ENCODE measurements at places on chromosomes 2 and 18. TPM values are rescaled to one million over a fixed set of nuclear protein-coding genes. Genes with fewer than 3 reads are reported as not detected.

SERPINB13 gene
- total RNA-seq, result not detected

ORMDL1 gene
- total RNA-seq, result 88.4 TPM

CHRNG gene
- not detected for total RNA-seq

DNER gene
- not detected for total RNA-seq

FEV gene
- not detected for total RNA-seq

KCNJ3 gene
- total RNA-seq, result not detected

STK17B gene
- total RNA-seq, result 130 TPM

PPP1R1C gene
- total RNA-seq, result not detected

SERPINB11 gene
- total RNA-seq, result not detected

TNFAIP6 gene
- not detected for total RNA-seq

CCDC121 gene
- total RNA-seq, result 0.20 TPM

RAB27B gene
- 0.15 TPM for total RNA-seq

PDE1A gene
- total RNA-seq, result not detected

SCN7A gene
- not detected for total RNA-seq

GALNT13 gene
- total RNA-seq, result not detected

PLGLB2 gene
- 0.89 TPM for total RNA-seq

EIF2AK2 gene
- 39.8 TPM for total RNA-seq

SKA1 gene
- total RNA-seq, result 26.5 TPM

UCN gene
- 2.6 TPM for total RNA-seq

SERPINB4 gene
- not detected for total RNA-seq

DLX2 gene
- not detected for total RNA-seq

MEIS1 gene
- total RNA-seq, result not detected

PROM2 gene
- total RNA-seq, result 0.46 TPM

EPHA4 gene
- 10.2 TPM for total RNA-seq

WBP1 gene
- 31.2 TPM for total RNA-seq

ESPNL gene
- not detected for total RNA-seq

Measured in CD8-positive, alpha-beta memory T cell (primary cell).